ENCODE measurements at places on chromosomes 13 and 19.

- no peak for DNase-seq
Observed at GRCh38 chr13:101915755-101916107, 463.3 kb downstream of the ITGBL1 start.

DNA sequence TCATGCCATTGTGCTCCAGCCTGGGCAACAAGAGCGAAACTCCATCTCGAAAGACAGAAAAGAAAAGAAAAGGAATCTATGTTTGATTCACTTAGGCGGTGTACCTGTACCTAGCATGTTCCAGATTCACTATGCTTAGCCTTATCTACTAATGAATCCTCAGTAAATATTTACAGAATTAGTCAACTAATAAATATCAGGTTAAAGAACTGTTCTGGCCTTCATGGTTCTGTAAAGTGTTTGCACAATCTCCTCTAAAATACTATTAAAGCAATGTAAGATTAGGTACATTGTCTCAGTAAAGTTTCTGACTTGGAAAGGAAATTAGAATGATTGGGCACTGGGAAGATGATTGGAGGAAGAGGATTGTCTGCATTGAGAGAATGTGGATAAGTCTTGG lies 2770.4 kb downstream of the PCDH9 start:
- no peak for DNase-seq

GRCh38 chr13:20054586-20054985 lies 96.1 kb downstream of the ZMYM2 start:
- DNase-seq = no peak

GRCh38 chr19:5030136-5030820 lies 61.4 kb downstream of the KDM4B start:
- DNase-seq = no peak

DNA sequence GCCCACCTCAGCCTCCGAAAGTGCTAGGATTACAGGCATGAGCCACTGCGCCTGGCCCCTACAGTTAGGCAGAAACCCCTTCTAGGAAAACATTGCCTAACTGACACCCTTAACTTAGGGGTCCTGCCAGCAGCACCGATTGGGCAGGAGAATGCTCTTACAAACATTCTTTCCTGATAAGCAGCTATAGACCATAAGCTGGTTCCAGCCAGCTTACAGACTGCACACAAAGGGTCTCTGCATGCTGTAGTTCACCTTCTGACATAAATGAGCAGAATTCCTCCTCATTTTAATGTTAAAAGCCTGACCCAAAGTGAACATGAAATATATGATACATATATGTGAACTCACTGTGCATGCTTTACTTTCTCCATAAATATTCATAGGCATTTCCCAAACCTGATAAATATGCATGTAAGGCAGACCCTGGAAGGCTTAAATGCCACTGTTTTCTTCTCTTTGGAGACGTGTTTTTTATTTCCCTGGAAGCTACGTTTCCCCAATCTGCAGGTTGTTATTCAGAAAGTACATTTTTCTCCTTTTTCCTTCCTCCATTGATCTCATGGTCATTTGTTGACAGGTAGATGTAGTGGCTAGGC lies 48.5 kb upstream of the KL start:
- DNase-seq = no peak

DNA sequence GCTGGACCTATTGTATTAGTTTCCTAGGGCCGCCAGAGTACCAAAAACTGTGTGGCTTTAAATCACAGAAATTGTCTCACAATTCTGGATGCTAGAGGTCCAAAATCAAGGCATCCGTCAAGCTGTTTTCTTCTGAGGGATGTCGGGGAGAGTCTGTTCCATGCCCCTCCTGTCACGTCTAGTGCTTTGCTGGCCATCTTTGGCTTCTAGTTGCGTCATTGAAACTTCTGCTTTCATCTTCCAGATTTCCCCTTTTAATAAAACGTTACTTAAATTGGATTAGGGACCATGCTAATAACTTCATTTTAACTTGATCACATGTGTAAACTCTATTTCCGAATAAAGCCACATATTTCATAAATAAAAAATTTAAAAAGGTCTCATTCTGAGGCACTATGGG lies 47.5 kb downstream of the TRPM4 start:
- DNase-seq = no peak

DNA sequence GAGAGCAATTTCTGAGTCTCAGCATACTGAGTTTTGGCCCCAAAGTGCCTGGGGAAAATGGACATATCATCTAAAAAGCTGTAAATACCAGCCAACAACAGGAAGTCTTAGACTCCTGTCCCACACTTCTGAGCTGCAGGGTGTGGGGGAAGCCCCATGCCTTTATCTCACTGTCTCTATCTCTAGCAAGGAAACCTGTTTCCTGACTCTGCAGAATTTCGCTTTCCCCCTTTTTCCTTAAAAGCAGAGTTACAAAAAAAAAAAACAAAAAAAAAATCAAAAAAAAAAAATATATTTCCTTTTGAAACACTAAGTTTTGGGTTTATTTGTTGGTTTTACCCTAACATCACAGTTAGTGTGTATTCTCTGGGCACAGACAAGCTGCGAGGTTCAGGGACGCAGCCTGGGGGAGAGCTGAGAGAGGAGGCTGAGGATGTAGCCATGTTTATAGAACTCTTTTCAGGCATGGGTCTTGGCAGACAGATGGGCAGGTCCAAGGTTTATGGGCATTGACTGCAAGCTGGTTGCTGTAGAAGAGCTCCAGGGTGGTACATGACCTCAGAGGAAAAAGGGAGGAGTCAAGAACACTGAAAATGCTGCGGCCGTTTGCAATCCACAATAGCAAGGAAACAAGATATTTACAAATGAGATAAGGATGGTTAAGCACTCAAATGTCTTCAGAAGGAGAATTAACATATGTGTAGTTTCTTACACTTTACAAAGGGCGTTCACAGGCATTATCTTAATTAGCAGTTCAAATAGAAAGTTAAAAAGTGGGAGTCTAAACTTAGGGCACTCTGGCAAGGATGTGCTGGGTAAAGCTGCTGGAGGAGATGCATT lies 4.9 kb downstream of the MBNL2 start:
- peak; percentile 57 for DNase-seq

- no peak for DNase-seq
Observed at GRCh38 chr13:23506807-23507291, 63.4 kb upstream of the TNFRSF19 start.

DNA sequence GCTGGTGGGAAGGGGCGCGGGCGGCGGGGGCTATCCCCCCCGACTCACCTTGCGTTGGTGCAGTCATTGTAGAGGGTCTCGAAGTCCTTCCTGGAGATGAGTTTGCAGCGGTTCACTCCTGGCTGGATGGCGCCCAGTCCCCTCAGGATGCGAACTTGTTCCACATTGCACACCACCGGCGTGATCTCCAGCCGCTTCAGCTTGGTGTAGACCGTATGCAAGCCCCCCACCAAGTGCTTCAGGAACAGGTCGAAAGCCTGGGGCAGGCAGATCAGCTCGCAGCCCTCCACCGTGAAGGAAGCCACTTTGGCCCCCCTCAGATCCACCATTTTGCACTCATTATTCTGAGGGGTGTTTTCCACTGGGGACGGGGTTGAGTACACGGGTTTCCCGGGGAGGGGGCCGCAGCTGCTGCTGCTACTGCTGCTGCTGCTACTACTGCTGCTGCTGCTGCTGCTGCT lies 1.1 kb downstream of the DACH1 start:
- no peak for DNase-seq

DNA sequence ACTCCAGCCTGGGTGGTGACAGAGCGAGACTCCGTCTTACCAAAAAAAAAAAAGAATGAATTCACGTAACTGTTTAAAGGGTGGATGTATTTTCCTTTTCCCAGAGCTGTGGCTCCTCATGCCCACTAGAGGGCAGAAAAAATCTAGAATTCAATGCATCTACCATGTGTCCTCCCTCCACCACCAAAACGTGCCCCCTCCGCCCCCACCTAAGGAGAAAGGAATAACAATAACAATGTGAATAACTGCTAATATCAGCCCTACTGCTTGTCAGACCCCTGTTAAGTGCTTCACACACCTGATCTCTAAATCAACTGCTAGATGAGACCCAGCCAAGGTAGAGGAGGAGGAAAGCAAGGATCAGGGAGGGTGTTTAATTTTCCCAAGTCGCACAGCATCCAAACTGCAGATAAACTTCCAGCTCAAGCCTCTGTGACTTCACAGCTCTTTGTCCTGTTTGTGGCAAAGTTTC lies 20.2 kb upstream of the PNMA8B start:
- peak; percentile 52 for DNase-seq

DNA sequence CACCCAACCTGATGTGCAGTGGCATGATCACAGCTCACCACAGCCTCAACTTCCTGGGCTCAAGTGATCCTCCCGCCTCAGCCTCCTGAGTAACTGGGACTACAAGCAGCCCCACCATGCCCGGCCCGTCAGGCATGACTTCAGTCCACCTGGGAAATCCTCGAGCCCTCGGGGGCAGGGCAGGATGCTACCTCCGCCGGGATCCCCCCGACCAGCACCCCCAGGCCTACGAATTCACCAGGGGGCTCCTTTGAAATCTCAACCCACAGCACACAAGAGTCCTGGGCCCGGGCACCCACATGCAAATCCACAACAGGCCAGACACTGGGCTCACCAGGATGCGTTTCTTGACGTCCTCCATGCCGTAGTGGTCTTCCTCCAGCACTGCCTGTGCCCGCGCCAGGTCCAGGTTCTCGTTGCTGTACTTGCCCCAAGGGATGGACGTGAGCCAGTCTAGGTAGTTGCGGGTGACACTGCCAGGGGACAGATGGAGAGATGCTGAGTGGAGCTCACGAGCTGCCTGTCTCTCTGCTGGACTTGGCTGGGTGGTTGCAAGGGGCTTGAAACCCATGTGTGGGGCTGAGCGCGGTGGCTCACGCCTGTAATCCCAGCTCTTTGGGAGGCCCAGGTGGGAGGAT lies 10.5 kb downstream of the RPL36 start:
- DNase-seq = no peak

DNA sequence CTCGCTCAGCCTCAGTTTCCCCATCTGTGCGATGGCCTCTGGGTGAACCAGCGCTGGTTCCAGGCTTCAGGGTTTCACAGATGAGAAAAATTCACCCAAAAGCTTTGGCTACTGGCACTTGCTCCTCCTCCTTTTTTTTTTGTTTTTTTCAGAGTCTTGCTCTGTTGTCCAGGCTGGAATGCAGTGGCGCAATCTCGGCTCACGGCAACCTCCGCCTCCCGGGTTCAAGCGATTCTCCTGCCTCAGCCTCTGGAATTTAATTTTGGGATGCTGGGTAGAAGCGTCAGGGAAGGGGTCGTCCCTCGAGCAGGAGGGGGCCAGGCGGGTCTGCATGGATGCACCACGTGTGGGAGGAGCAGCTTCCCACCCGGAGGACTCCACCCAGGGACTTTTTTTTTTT lies 7.0 kb downstream of the PRSS57 start:
- no peak for DNase-seq

GRCh38 chr19:50352242-50352641 lies 13.2 kb downstream of the NAPSA start:
- DNase-seq = no peak

- no peak for DNase-seq
Observed at GRCh38 chr13:34364633-34365032, 546.7 kb downstream of the RFC3 start.

- DNase-seq = no peak
Observed at GRCh38 chr13:94568443-94568842, 27.5 kb downstream of the TGDS start.

GRCh38 chr19:11453468-11454341 lies 18.3 kb downstream of the PRKCSH start:
- peak; percentile 26 for DNase-seq

DNA sequence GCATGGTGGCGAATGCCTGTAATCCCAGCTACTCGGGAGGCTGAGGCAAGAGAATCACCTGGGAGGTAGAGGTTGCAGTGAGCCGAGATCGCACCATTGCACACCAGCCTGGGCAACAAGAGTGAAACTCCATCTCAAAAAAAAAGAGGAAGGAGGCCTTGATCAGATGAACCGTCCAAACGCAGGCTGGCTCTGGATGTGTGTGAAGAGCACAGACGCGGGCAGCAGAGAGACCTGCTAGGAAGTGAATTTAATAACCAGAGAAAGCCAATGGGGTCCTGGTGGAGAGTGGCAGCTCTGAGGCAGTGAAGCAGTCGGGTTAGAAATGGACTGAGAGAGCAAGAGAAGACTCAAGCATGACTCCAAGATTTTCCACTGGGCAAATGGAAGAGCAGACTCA lies 136.5 kb downstream of the RNF17 start:
- DNase-seq = no peak

GRCh38 chr13:114073881-114074612 lies 58.4 kb downstream of the RASA3 start:
- no peak for DNase-seq

GRCh38 chr13:47017476-47017875 lies 120.6 kb upstream of the HTR2A start:
- no peak for DNase-seq

DNA sequence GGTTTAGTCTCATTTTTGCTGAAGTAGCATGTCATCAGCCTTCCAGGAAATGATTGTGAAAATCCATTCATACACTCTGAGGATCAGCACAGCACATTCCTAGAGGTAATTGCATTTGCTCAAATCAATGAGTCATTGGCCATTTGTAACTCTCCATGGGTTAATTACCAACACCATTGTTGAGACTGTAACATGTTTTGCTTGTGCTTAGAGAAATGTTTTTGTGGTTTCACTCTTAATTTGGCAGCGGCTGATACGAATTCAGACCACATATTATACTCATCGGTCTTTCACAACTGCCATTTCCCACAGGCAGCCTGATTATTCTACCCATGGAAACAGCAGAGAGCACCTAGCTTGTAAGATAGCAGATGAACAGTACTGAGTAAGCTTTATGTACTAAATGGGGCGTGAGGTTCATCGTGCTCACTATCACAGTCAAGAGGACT lies 110.3 kb downstream of the NHLRC3 start:
- DNase-seq = no peak

DNA sequence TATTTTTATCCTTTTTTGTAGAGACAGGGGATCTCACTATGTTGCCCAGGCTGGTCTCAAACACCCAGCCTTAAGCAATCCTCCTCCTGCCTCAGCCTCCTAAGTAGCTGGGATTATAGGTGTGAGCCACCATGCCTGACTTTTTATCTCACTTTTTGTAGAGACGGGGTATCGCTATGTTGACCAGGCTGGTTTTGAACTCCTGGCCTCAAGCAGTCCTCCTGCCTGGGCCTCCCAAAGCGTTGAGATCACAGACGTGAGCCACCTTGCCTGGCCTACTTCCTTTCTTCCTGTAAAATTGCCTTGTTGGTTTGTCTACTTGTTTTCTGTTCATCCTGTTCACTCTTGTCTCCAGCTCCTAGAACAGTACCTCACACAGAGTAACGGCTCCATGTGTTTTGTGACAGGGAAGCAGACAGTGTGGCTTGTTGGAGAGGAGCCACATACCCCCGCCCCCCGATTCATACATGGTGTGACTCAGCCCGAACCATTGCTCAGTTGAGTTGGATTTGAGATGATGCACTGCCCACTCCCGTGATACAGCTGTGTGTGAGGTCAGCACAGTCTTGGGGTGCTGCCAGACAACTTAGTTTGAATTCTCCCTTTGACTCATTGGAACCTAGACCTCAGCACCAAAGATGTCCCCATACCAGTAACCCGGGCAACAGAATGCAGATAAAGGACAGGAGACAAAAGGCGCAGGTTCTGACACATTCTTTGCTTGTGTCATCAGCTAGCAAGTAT lies 34.2 kb downstream of the GPR42 start:
- no peak for DNase-seq

- DNase-seq = no peak
Observed at GRCh38 chr13:27624071-27624470, 2.4 kb downstream of the POLR1D start.

GRCh38 chr19:58033741-58034476 lies at the start of gene ZSCAN1:
Gene ZSCAN1 (plus strand): TSS chr19:58034025. CDS start chr19:58037837, 3,812 bp downstream.
- peak; percentile 6 for DNase-seq

GRCh38 chr19:53909471-53910169 lies 542 bp downstream of the CACNG7 start:
- DNase-seq = no peak

GRCh38 chr13:111920932-111921705 lies 145.8 kb upstream of the SOX1 start:
- DNase-seq = no peak

GRCh38 chr19:45115809-45116615 lies 23.0 kb downstream of the PPP1R37 start:
- no peak for DNase-seq

Data from CD4-positive, alpha-beta T cell treated with Interleukin-6 for 4 hours (primary cell).